B cell (primary cell): ENCODE measurements at places on chromosomes 16 and 17.

DNA sequence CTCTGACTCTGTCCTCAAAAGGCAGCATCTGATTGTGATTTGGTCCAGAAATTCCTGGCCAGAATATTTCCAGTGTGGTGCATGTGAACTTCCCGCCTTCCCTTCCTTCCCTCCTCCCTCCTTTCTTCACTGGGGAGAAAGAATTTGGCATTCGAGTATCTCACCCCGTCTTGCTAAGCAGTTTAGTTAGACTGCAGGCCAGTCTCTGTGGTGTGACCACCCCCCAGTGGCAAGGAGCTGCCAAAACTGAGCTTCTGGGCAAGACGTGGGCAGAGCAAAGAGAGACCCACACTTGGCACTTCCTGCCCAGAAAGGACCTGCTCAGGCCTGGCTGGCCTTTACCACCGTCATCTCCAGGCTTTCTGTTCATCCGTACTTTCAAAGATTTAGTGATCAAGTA lies 36.4 kb downstream of the SNX20 start:
- peak; percentile 47 for DNase-seq

GRCh38 chr17:73135766-73136165 lies 29.0 kb upstream of the SSTR2 start:
- DNase-seq, result no peak

- no peak for DNase-seq
These were observed 16.3 kb upstream of the COX10 start for GRCh38 chr17:14052886-14053615.

DNA sequence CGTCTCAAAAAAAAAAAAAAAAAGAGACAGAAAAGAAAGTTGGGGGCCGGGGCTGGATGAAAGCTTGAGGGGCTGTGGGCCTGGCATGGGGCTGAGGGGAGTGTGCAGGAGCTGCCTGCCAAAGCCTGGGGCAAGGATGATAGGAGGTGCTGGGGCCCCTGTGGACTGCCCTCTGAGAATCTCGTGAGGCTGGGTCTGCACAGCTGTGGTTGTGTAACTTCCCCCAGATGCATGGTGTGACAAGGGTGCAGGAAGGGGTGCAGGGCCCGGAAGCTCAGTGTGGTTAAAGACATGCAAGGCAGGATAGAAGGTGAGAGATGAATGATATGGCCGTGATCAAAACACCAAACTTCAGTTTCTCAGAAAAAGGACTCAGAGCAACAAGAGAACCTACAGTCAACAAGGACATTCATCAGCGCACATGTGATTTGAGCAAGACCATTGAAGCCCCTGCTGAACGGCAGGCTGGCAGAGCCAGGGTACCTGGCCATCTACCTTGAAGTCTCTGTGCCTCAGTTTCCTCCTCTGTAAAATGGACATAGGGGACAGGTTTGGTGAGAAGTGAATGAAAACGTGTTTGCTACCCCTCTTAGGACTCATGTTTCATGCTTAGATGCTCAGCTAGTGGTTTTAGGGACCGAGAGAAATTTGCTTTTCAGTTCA lies 9.6 kb downstream of the IL32 start:
- peak; percentile 65 for DNase-seq

DNA sequence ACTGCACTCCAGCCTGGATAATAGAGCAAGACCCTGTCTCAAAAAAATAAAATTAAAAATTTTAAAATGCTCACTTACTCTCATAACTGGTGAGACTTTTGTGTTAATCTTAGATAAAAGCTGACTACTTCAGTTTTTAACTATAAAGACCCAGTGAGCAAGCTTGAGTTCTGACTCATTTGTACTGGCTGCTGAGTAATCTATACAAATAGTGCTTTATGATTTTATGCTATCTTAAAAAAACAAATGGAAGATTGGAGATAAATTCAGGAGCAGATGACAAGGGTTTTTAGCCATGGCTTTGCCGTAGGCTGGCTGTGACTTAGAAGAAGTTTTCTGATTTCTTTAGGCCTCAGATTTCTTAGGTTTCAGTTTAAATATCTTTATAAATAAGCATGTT lies 30.5 kb downstream of the SNTB2 start:
- DNase-seq, result no peak

DNA sequence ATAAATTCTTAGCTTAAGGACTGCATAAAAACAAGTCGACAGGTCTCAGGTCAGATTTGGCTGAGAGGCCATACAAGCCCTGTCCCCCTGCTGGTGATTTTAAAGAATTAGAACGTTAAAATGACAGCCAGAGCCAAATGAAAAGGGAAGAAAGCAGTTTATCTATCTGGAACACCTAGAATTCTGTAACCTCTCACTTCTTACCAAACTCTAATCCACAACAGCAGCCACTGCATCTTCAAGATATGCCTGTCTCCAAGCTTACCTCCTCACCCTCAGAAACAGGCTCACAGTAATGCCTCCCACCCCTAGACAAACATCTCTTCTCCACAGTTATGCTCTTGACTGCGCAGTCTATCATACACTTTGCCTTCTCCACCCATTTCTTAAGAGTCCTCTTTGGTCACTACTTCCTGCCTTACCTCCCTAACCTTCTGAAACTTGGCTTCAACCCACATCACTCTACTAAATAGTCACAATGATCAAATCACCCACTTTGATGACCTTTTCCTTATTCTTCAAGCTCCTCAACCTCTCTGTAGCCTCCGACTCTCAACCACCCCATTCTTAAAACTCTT lies 14.2 kb downstream of the ANKFY1 start:
- DNase-seq, result peak; percentile 45

DNA sequence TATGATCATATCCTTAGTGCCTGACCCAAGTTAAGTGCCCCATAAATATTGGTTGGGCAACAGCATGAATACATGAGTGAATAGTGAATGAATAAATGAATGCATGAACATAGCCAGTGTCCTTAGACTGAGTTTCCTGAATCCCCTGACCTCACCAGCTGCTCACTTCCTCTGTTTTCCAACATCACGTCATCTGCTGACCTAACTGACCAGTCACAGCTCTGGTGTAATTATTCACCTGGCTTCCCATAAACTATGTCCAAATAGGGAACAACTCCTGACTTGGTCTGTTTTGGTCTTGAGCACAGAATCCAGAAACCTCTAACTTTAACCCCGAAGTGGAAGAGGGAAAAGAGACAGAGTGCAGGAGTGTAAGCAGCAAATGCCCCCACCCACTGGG lies 83.4 kb downstream of the ASIC2 start:
- no peak for DNase-seq

GRCh38 chr17:44561237-44561623 lies 3.9 kb downstream of the FZD2 start:
- DNase-seq, result no peak

DNA sequence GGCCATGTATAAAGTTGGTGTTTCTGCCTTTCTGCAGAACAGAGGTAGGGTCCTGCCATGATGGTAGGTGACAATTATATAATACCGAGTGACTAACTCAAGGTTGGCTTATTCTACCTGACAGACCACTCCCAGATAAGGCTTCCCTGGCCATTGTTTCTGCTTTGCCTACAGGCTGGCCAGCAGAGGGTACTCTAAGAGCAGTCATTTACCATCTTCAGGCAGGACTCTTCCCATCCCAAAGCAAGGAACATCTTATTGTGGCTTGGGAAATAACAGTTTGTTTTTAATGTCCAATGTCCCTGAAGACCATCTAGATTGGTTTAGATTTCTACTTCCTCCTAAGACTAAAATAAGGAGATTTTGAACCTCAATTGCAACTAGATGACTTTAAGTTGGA lies 74.1 kb downstream of the SNX11 start:
- DNase-seq, result no peak

- DNase-seq, result no peak
These were observed 317.2 kb upstream of the MYOCD start for GRCh38 chr17:12348476-12348875.

DNA sequence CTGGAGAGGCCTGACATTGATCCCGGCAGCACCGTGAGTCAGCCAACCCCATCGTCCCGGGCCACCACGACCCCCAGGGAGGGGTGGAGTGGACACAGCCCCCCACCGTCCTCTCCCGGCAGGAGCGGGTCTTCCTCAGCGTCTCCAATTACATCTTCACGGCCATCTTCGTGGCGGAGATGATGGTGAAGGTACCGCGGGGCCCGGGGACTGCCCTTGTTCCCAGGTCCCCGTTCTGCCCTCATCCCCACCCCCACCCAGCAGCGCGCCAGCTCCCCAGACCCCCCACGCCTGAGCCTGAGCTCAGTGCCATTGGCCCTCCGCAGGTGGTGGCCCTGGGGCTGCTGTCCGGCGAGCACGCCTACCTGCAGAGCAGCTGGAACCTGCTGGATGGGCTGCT lies 14.6 kb downstream of the TPSG1 start:
- DNase-seq, result no peak

- DNase-seq, result no peak
These were observed 9.3 kb downstream of the ZNF629 start for GRCh38 chr16:30777591-30778297.

DNA sequence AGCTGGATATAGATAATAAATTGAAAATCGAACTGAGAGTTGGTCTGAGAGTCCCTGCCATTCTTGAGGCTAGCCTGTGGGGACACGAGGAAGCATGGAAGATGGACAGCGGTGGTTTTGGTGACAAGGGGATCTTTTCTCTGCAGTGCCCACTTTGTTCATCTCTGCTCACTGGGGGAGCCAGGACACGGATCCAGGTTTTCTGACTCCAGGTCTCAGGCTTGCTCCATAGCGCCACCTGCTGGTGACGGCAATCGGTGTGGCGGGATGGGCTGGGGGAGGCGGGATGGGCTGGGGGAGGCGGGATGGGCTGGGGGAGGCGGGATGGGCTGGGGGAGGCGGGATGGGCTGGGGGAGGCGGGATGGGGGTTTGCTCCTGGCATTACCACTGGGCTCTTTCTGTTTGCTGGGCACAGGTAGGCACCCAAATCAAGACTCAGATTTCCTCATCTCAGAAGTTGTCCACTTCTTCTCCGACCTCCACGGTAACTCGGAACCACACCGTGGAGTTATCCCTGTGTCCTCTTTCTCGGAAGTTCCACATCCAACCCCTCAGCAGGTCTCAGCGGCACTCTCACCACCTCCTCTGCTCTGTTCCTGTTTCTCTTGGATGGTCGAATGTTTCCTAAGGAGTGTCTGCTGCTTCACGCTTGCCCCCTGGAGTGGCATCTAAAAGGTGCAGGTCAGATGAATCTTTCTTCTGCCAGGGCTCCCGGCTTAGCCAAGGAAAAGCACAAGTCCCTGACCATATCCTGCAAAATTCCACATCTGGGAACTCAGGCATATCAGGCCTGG lies 142.4 kb downstream of the CYLD start:
- no peak for DNase-seq

DNA sequence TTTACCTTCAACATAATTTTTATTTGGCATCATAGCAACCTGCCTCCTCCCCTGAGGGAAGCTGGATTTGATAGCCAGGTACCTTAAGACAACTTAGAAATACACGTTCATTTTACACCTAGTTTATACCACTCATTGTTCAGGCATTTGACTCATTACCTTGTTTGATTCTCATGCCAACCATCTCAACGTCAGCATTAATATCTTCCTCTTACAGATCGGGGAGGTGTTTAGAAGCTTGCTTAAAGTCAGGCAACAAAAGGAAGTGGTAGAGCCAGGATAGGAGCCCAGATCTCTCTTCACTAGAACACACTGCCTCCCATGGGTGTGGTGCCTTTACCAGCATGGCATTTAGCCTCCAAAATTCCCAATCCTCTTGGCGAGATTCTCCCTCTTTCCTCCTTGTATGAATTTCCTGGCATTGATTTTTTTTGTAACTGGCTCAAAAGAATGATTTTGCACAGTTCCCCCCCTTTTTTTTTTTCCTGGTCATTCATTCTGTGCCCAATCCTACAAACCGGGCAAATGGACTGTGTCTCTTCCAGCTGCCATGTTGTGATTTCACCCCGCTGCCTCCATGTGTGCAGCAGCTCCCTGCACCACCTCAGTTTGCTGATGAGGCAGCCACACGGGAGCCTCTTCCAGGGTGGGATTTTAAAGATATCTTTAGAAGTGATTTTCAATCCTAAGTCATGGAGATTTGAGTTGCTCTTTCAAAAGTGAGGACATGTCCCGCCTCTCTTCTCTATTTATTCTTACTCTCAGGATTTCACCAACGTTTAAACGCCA lies 383.6 kb downstream of the UTP18 start:
- no peak for DNase-seq

DNA sequence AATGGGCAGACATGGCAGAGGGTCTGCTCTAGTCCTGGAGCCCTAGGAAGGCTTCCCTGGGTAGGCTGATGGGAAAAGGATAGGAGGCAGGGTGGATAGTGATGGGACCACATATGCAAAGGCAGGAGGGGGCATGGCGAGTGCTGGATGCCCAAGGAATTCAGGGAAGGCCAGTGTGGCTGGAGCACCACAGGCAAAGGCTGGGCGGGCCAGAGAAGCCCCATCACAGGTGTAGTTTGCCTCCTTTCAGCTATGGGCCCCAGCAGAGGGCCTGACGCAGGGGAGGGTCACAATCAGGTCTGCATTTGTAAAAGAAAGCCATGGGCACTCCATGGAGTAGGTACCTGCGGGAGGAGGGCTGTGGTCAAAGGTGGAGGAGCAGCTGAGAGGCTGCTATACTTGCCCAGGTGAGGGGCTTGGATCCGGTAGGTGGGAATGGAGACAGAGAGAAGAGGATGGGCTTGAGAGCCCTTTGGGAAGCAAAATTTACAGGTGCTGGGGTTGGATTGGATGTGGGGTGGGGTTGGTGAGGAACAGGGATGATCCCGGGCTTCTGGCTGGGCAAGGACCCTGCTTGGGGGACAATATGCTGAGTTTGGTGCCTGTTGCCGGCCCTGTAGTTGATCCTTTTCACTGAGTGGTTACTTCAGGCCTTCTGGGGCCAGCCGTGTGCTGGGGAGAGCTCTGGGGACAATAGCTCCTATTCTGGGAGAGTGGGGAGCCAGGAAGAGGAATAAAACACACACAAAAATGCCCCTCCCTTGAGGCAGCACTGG lies 6.5 kb upstream of the COL1A1 start:
- no peak for DNase-seq

DNA sequence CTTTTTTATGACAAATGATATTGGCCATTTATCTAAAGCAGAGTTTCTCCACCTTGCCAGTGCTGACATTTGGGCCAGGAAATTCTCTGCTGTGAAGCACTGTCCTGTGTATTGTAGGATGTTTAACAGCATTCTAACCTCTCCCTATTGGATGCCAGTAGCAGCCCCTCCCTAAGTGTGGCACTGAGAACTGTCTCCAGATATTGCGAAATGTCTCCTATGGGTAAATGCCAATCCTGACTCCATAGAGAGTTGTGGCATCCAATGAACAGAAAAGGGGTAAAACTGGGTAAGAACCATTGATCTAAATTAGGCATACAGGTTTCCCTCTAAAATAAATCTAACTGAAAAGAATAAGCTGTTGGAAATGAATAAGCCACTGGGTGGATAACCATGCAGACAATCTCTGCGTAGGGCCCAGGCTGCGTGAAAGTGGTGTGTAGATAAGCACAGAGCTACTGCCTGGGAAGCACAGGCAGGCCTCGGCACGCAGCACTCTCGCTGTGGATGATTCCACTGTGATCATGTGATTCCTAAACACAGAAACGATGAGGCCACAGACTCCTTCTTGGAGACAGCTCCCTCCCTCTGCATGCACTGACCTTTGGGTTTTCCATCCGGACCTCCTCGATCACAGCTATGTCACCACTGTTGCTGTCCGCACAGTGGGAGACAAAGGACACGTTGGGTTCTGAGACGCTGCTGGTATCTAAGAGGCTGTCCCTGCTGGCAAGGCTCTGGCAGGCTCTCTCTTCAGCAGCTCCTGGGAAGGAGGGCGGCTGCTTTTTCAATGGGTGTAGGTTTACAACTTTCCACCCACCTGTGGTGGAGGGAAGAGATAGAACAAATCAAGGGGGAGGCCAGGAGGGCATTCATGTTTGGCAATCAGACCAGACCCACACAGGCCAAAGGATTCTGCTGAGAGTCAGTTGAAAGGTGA lies 44.1 kb downstream of the GTF3C1 start:
- DNase-seq, result no peak

GRCh38 chr17:78599419-78599818 lies 22.2 kb upstream of the DNAH17 start:
- no peak for DNase-seq
